Peyer's patch (tissue), 4 donors: ENCODE measurements at places on chromosomes 6 and 20. TPM values are rescaled to one million over a fixed set of nuclear protein-coding genes. Genes with fewer than 3 reads are reported as not detected.
A peak's percentile ranks its signal among the peaks of the same experiment; 100 is the strongest.

DNA sequence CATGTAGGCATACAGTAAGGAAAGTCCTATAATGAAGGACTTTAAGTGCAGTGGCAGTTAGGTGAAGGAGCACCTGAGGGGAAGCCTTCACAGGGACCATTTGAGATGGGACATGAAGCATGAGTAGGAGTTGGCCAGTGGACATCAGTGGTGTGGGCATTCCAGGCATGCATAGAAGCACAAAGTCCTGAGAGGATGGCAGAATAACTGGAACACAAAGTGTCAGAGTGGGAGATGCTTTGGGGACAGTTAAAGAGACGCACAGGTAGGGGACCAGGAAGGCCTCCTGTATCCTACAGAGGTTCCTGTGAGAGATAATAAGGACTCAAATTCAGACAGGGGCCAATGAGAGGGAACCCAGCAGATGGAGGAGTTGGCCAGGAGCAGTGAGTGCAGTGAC, 26.4 kb upstream of the EFHC1 start:
- no peaks in the 10 kb centered on the region for H3K4me1 ChIP-seq
- DNase-seq, result no peak
- no peaks in the 10 kb centered on the region for H3K36me3 ChIP-seq
- no peak overlapping the region for H3K4me3 ChIP-seq

GRCh38 chr6:353642-354614, 37.6 kb upstream of the IRF4 start:
- H3K4me3 ChIP-seq, result no peak overlapping the region
- no peak overlapping the region for H3K27ac ChIP-seq
- no peaks in the 10 kb centered on the region for H3K27me3 ChIP-seq
- no peaks in the 10 kb centered on the region for H3K4me1 ChIP-seq
- DNase-seq, result no peak
- H3K36me3 ChIP-seq, result no peaks in the 10 kb centered on the region

- no peak overlapping the region for H3K27ac ChIP-seq
- no peak overlapping the region for H3K4me3 ChIP-seq
- peaks cover 19% of the 10 kb centered on the region for H3K4me1 ChIP-seq
- no peaks in the 10 kb centered on the region for H3K36me3 ChIP-seq
- no peaks in the 10 kb centered on the region for H3K27me3 ChIP-seq
Observed at GRCh38 chr20:57262784-57263609, 3.4 kb downstream of the BMP7 start.

The GHRH gene
- total RNA-seq, result not detected

- no peak for DNase-seq
- H3K4me1 ChIP-seq, result no peaks in the 10 kb centered on the region
- H3K27me3 ChIP-seq, result no peaks in the 10 kb centered on the region
- H3K36me3 ChIP-seq, result peaks cover 43% of the 10 kb centered on the region
- H3K4me3 ChIP-seq, result no peak overlapping the region
- H3K27ac ChIP-seq, result peak overlapping the region; percentile 62
Observed at GRCh38 chr6:36912586-36912985, 26.8 kb downstream of the C6orf89 start.

The SAMD10 gene
- total RNA-seq, result 10.5 TPM

The RAET1L gene
- total RNA-seq, result not detected

GRCh38 chr20:14232650-14233049, 104.8 kb downstream of the FLRT3 start:
- DNase-seq, result no peak
- H3K4me3 ChIP-seq, result no peak overlapping the region
- no peaks in the 10 kb centered on the region for H3K36me3 ChIP-seq
- H3K4me1 ChIP-seq, result no peaks in the 10 kb centered on the region
- H3K27ac ChIP-seq, result no peak overlapping the region
- no peaks in the 10 kb centered on the region for H3K27me3 ChIP-seq

GRCh38 chr6:34589140-34589539, 33.0 kb upstream of the SPDEF start:
- H3K27ac ChIP-seq, result no peak overlapping the region
- H3K4me1 ChIP-seq, result no peaks in the 10 kb centered on the region
- no peaks in the 10 kb centered on the region for H3K36me3 ChIP-seq

The DDX43 gene
- not detected for total RNA-seq

The BMP5 gene
- 3.7 TPM for total RNA-seq

The GZF1 gene
- total RNA-seq, result 5.8 TPM

The PSMG4 gene
- 16.8 TPM for total RNA-seq

DNA sequence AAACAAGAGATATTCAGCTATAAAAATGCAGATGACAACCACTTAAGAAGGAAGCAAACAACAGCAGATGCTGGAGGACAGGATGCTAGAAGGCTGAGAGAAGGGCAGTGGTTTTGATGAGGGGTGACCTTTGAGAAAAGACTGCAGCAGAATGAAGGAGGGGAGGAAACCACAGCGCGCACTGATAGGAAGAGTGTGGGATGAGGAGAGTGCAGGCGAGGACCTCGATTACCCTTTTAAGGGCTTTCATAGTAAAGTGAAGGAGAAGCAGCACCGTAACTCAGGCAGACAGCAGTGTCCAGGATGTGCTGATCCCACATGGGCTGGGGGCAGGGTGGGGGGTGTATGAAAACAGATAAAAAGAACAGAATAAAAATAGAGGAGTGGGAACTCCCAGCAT, 19.2 kb downstream of the ZBTB2 start:
- no peaks in the 10 kb centered on the region for H3K36me3 ChIP-seq
- H3K4me1 ChIP-seq, result no peaks in the 10 kb centered on the region
- H3K4me3 ChIP-seq, result no peak overlapping the region
- no peaks in the 10 kb centered on the region for H3K27me3 ChIP-seq
- no peak for DNase-seq
- H3K27ac ChIP-seq, result no peak overlapping the region

GRCh38 chr20:50731930-50732690, 730 bp downstream of the PARD6B start:
- no peak for DNase-seq
- no peaks in the 10 kb centered on the region for H3K36me3 ChIP-seq
- peak overlapping the region; percentile 98 for H3K4me3 ChIP-seq
- peak overlapping the region; percentile 95 for H3K27ac ChIP-seq
- H3K4me1 ChIP-seq, result peaks cover 8% of the 10 kb centered on the region

- H3K4me3 ChIP-seq, result no peak overlapping the region
- DNase-seq, result no peak
- no peaks in the 10 kb centered on the region for H3K36me3 ChIP-seq
- H3K27me3 ChIP-seq, result no peaks in the 10 kb centered on the region
Observed at GRCh38 chr6:129966125-129966524, 52.3 kb upstream of the L3MBTL3 start.

DNA sequence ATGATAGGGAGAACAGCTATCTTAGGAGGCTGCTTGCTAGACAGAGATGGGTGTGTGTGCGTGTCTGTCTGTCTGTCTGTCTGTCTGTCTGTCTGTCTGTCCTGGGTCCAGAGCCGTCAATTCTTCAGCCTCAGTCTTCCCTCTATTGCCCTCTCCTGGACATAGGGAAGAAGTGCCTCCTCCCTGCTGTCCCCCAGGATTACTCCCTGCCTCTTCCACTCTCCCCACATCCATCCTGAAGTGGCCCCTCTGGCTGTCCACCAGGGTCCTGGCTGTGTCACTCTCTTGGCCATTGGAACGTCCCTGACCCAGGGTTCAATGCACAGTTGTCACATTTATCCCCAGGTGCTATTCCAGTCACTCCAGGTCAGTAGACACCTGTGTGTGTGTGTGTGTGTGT, 10.2 kb downstream of the TREML2 start:
- no peak overlapping the region for H3K27ac ChIP-seq
- no peaks in the 10 kb centered on the region for H3K36me3 ChIP-seq
- DNase-seq, result no peak
- no peaks in the 10 kb centered on the region for H3K27me3 ChIP-seq

GRCh38 chr6:53588816-53589509, 44.1 kb upstream of the GCLC start:
- no peak for DNase-seq
- no peaks in the 10 kb centered on the region for H3K4me1 ChIP-seq
- no peak overlapping the region for H3K27ac ChIP-seq
- H3K4me3 ChIP-seq, result no peak overlapping the region
- no peaks in the 10 kb centered on the region for H3K27me3 ChIP-seq

DNA sequence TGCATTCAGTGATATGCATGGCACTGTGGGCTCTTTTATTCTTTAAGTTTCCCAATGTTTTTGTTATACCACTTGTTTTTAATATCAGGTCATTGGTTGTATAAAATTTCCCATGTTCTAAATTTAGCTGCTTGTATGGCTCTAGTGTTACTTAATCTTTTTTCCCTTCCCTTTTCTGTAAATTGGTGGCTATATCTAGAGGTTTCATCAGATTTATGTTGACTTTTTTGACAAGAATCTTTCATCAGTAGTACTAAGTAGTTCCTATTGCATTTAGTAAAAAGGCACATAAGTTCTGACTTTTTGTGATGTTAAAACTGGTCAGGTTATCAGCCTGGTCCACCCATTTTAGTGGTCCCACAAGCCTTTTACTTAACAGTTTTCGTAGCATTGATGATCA, 51.1 kb downstream of the MMS22L start:
- H3K4me3 ChIP-seq, result no peak overlapping the region
- H3K27ac ChIP-seq, result no peak overlapping the region
- H3K4me1 ChIP-seq, result no peaks in the 10 kb centered on the region
- no peak for DNase-seq
- H3K36me3 ChIP-seq, result no peaks in the 10 kb centered on the region

The C6orf132 gene
- total RNA-seq, result 94.6 TPM

- H3K27me3 ChIP-seq, result no peaks in the 10 kb centered on the region
- no peak overlapping the region for H3K27ac ChIP-seq
- no peak for DNase-seq
- H3K36me3 ChIP-seq, result no peaks in the 10 kb centered on the region
- H3K4me3 ChIP-seq, result no peak overlapping the region
Observed at GRCh38 chr6:38290133-38290799, 349.5 kb downstream of the BTBD9 start.

DNA sequence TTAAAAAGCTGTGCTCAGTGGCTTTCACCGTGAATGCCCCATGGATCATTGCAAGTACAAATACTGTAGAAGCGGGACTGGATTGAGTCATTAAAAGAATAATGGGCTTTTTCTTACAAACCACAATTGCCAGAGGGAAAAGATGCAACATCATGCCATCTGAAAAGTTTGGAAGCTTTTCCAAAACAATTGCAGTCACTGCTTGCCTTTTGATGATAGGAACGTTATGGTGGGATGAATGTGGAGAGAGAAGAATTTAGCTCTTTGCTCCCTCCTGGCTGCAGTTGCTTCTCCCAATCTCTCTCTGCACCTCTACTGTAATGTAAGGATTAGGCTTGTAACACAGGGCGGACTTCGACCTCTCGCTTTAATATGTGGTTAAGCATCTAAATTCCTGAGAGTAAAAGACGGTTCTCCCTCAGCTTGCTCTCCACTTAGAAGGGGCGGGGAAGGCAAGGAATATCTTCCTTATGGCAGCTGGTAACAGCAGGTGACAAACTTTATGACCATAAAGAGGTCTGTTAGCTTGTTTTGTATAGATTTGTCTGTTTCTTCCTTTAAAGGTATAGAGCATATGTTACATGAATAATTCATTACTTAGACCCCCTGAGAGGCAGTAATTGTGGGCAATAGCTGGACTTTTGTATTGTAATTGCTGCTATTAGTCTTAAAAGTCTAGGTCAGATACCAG, 376.1 kb downstream of the UTRN start:
- no peaks in the 10 kb centered on the region for H3K27me3 ChIP-seq
- DNase-seq, result no peak
- H3K4me1 ChIP-seq, result no peaks in the 10 kb centered on the region
- H3K4me3 ChIP-seq, result no peak overlapping the region
- no peak overlapping the region for H3K27ac ChIP-seq

- no peaks in the 10 kb centered on the region for H3K36me3 ChIP-seq
- H3K4me1 ChIP-seq, result no peaks in the 10 kb centered on the region
- no peak overlapping the region for H3K4me3 ChIP-seq
- no peaks in the 10 kb centered on the region for H3K27me3 ChIP-seq
- no peak for DNase-seq
Observed at GRCh38 chr6:119215309-119215708, 134.3 kb downstream of the MAN1A1 start.

- peak; percentile 56 for DNase-seq
- no peaks in the 10 kb centered on the region for H3K36me3 ChIP-seq
- no peak overlapping the region for H3K27ac ChIP-seq
- H3K4me1 ChIP-seq, result no peaks in the 10 kb centered on the region
Observed at GRCh38 chr6:44475779-44476434, 88.4 kb downstream of the CDC5L start.

- DNase-seq, result no peak
- H3K27me3 ChIP-seq, result no peaks in the 10 kb centered on the region
- H3K4me1 ChIP-seq, result no peaks in the 10 kb centered on the region
- no peak overlapping the region for H3K4me3 ChIP-seq
- no peaks in the 10 kb centered on the region for H3K36me3 ChIP-seq
Observed at GRCh38 chr6:145626857-145627256, 108.5 kb downstream of the EPM2A start.

DNA sequence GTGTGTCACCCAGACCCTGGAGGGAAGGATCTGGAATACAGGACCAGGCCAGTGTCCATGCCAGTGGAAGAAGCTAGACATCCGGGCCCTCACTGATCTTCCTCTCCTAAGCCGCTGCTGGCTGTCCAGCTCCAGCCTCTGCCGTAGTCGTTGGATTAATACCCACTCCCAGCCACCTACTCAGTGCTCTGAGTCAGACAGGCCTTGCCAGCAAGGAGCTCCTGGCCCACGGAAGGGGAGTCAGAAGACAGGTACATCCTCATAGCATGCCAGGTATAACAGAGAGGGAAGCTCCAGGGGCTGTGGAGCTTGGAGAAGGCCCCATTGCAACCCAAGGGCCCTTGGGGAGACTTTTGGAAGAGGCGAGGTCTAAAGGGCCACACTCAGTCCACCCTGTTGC, 49.0 kb downstream of the STK35 start:
- DNase-seq, result no peak
- no peaks in the 10 kb centered on the region for H3K36me3 ChIP-seq
- H3K4me3 ChIP-seq, result no peak overlapping the region
- peaks cover 16% of the 10 kb centered on the region for H3K4me1 ChIP-seq
- no peak overlapping the region for H3K27ac ChIP-seq
- no peaks in the 10 kb centered on the region for H3K27me3 ChIP-seq

The RIPPLY2 gene
- total RNA-seq, result not detected

DNA sequence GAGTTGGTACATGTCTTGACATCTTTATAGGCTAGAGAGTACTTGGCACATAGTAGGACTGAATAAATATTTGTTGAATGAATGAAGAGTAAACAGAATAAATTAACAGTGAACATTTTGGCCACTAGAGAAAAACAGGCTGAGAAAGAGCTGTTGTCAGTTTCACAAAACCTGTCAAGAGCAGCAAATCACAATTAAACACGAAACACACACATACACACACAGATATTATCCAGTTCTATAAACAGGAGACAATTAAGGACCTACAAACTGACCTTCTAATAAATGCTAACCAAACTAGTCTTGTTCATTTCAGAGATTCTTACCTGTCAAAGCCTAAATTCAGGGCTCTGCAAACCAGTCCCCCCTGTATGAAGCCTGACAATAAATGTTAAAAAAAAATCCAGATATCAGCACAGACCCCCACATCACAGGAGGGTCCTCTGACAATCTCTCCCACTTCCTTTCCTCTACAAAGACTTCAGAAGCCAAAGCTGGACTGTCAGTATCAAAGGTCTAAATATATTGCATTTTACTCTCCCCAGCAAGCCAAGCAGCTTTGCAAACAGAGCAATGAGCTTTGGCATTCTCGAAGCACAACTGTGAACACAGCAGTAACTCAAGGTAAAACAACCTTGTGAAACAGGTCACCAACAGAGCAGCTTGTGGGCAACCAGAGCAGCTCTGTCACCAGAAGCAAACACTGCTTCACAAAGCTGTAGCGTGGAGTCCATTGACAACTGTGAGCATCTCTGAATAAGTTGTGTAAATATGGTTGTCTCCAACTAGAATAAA, 229.9 kb downstream of the TBXT start:
- no peaks in the 10 kb centered on the region for H3K27me3 ChIP-seq
- no peaks in the 10 kb centered on the region for H3K36me3 ChIP-seq
- no peak overlapping the region for H3K4me3 ChIP-seq
- no peak overlapping the region for H3K27ac ChIP-seq
- DNase-seq, result no peak
